ENCODE measurements at places on chromosomes 16 and 17.
A peak's percentile ranks its signal among the peaks of the same experiment; 100 is the strongest.

- no peak for DNase-seq
These were observed 646 bp downstream of the KIF22 start for GRCh38 chr16:29790949-29791844.

- DNase-seq, result no peak
These were observed 27.3 kb downstream of the GAS7 start for GRCh38 chr17:10171122-10171571.

DNA sequence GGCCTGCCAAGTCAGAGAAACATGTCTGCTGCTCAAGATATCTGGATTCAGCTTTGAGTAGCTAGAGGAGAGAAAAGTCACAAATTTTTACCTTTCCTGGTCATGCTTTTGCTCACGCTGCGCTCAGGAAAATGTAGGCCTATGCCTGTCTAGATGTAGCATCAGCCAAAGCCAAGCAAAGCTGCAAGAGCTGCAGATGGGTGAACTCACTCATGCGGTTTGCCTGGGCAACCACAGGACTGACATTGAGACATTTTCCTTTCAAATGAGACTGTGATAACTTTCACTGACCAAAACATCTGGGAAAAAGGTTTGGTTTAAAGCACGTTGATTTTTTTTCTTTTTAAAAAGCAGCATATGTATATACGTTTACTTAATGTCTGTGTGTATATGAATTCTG is 34.0 kb upstream of the NAGLU start:
- no peak for DNase-seq

GRCh38 chr17:565521-565920 is 149.1 kb downstream of the VPS53 start:
- no peak for DNase-seq

DNA sequence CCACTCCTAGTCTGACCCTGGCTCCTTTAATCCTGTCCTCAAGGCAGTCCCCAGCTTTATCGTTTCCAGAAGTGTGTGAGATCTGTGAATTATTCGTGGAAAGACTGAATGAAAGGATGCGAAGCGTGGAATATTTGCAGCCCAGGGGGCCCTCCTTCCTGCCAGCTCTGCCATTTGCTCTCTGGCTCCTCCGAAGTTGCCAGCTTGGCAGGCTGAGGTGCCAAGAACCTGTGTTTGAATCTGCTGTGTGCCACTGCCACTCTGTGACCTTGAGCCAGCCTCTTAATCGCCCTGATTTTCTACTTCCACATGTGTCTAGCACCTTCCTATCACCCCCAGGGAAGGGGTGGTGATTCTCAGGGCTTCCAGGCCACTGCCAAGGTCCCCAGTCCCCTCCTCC is 10.8 kb downstream of the TBKBP1 start:
- no peak for DNase-seq

DNA sequence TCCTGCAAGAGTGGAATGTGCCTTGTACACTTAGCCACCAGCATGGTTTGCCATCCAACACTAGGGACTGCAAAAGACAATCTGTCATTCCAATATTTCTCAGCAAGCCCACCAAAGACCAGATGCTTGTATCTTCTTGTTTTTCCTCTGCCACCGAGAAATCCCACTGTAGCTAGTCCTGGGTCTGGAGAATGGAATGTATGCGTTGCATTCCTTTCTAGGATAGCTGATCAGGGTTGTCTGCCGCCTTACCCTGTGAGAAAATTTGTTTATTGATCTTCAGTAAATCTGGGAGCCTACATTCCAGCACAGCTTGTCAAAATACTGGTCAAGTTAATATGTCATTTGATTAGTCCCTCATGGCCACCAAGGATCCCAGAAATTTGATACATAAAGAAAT is 28.1 kb upstream of the ADAMTS18 start:
- no peak for DNase-seq

GRCh38 chr17:56822725-56823124 is 11.0 kb downstream of the C17orf67 start:
- no peak for DNase-seq

GRCh38 chr16:86103320-86103719 is 204.4 kb downstream of the IRF8 start:
- DNase-seq, result no peak

DNA sequence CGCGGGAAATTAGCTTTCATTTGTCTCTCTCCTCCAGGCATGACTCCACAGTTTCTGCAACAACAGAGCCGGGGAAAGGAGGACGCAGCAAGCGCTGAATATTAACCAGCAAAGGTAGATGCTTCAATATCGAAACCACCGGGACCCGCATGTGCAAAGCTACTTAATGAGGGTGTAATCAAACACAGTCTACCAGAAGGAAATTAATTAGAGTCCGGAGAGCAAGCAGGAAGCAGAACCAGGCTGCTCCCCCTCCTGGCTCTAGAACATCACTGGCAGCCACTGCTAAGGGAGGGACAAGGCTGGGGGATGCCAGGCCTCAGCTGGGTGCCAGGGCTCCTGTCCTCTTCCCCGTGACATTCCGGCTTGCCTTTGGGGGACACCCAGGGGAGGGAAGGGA is 21.7 kb downstream of the LRRC75A start:
- DNase-seq, result no peak

DNA sequence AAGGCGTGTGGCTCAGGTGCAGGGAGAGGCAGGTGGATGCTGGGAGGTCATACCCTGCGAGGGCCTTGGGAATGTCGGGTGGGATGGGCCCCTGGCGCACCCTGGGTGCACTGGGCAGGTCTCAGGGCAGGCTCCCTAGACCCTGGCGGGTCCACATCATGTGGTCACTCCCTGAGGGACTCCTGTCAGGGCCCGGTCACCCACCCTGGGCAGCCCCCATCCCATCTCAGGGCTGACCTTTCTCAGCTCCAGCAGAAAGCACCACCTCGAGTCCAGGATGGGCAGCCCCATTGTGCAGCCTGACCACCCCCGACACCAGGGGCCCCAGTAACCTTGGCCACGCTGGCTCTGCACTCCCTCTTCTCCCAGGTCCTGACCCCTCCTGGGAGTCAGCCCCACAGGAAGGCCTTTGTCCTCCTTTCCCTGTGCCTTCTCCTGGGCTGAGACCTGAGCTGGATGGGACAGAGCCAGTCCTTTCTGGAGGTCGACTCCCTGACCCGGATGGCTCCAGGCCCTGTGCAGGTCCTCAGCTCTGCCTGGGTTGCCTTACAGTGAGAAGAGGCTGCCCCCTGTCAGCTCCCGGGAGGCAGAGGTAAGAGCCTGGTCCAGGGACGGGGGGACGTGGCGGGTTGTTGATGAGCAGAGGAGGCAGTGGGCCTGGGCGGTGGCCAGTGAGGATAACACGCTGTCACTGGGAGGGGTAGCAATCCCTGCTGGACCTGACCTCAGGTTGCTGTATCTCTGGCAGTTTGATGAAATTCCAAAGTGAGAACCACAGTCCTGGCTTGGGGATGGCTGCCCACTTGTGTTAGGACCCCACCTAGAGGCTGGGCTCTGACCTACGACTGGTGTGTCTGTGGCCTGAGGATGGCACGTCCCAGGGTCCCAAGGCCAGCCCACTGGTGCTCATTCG is 77.9 kb downstream of the GOSR1 start:
- no peak for DNase-seq

GRCh38 chr17:28729950-28730330 is 1.4 kb downstream of the NEK8 start:
- no peak for DNase-seq

DNA sequence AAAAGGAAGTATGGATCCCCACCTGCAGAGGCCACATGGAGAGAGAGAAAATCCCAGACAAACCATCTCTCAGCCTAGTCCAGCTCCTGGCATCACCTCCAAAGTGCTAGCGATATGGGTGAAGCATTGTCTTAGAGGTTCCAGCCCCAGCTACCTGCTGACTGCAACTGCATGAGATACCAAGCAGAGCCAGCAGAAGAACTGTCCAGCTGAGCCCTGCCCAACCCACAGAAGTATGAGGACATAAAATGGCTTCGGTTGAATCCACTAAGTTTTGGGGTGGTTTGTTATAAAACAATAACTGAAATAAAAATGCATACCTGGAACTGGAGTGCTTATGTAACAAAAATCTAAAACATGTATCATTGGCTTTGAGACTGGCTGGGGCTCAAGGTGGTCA is 20.4 kb upstream of the SLFN5 start:
- no peak for DNase-seq

DNA sequence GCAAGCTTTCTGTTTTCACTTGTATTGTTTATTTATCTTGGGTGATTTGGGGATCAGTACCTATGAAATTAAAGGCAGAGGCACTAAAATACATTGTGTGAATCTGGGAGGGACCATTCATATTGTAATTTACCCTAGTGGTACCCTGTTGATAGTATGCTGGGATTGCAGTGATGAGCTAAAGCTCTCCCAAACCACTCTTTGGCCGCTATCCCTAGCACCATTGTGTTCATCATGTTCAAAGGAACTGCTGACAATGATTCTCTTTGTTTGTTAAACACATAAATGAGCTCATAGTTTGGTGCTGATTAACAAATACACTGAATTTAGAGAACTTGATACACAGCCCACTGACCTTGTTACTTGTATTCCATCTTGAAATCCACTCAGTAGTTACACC is 1469.8 kb downstream of the CDH11 start:
- no peak for DNase-seq

DNA sequence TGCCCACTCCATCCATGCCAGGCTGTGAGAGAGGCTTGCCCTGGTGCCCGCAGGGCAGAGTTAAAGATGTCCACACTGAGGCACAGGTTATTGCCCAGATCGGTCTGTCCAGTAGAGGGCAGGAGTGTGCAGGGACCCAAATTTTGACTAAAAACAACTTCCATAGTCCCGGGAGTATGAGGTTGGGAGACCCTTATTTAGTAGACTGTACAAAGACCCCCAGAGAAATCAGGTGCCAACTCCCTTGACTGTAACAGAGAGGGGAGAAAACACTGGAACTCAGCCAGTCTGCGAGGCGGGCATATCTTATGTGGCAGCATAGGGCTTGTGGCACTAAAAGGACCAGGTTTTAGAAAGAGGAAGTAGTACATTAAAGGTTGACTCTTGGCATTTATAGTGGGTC is 43.4 kb downstream of the HNF1B start:
- DNase-seq, result no peak

- DNase-seq, result no peak
These were observed 197.0 kb downstream of the IRF8 start for GRCh38 chr16:86095906-86096485.

- DNase-seq, result no peak
These were observed 46.8 kb downstream of the BEAN1 start for GRCh38 chr16:66473654-66474519.

DNA sequence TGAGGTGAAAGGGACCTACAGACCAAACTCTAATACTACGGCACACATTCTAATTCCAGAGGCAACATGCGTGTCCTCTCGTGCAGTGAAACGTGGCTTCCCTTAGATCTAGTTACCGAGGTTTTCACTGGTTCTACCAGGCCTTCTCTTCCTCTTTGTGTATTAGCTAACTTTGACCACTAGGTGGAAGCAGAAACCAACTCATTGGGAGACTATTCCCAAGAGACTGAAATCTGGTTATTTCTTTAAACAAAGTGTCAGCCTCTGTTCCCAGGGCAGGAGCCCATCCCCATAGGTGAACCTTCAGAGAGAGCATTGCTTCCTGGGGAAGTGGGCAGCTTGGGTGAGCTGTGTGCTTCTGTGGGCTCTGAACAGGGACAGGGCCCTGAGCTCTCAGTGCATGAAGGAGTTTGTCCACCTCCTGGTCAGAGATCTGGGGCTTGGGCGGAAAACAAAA is 19.7 kb upstream of the RCVRN start:
- peak; percentile 7 for DNase-seq

GRCh38 chr16:6249863-6250262 is 1082.8 kb upstream of the RBFOX1 start:
- no peak for DNase-seq

GRCh38 chr17:34371405-34372100 is 8.5 kb upstream of the CCL1 start:
- no peak for DNase-seq

DNA sequence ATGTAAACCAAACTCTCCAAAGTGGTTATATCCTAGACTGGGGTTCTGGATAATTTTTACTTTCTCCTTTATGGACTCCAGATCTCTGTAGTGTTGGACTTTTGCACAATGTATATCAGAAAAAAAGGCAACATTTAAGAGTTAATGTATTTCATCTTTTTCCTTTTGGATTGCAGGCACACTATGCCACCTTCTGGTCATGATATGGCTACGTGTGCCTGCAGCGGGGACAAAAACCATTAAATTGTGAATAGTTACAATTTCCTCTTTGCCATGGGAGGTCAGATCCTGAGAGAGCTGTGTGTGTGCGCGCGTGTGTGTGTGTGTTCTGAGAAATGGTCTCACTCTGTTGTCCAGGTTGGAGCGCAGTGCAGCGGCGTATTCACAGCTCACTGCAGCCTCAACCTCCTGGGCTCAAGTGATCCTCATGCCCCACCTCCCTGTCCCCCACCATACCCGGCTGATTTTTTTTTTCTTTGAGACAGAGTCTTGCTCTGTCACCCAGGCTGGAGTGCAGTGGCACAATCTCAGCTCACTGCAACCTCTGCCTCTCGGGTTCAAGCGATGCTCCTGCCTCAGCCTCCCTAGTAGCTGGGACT is 4.3 kb upstream of the SGF29 start:
- DNase-seq, result no peak

- no peak for DNase-seq
These were observed at the start of gene MEIOC for GRCh38 chr17:44655983-44656710. MEIOC (plus strand) TSS chr17:44656468; CDS start chr17:44656614, 146 bp downstream.

DNA sequence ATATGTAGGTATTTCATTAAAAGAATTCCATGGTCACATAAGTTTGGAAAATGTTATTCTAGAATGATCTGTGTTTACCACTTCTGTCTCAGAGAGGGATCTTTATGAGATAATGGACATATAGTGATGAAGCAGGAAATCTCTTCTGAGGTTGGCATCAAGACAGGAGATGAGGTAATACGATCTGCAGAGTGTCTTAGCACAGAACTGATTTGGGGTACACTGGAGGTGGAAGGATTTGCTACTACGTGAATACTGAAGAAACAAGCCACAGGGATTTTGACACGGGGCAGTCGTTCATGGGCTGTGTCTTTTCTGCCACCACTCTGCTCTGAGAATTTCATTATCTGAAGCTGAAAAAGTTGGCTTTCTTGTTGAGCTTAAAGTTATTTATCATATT is 5.5 kb downstream of the CBFB start:
- no peak for DNase-seq

- DNase-seq, result no peak
These were observed 5.5 kb downstream of the PCGF2 start for GRCh38 chr17:38742411-38743308.

GRCh38 chr17:4679658-4680057 is 24.3 kb downstream of the PELP1 start:
- DNase-seq, result no peak

GRCh38 chr16:57485091-57485915 is 990 bp downstream of the DOK4 start:
- no peak for DNase-seq

- no peak for DNase-seq
These were observed 5.6 kb downstream of the DUXB start for GRCh38 chr16:75695708-75696107.

DNA sequence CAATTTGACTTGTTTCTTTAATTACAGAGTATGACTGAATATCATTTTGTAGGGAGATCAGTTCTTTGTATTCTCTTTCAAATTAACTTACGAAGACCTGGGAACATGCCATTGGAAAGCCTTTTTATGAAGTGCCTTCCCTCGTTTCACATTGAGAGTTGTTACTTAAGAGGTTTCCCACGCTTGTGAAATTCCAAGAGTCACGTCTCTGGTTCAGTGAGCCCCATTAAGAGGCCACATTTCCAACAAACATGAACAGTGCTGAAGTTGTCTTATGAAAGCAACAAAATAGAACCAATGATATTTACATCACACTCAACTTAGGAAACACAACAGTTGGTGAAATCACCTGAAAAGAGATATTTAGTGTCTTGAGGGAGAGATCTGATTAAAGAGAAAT is 334.1 kb downstream of the TOX3 start:
- DNase-seq, result no peak

GRCh38 chr16:84115919-84116719 is 623 bp downstream of the MBTPS1 start:
- DNase-seq, result no peak

All from keratinocyte (primary cell).